Mesenteric fat pad (tissue), 1 donor: ENCODE measurements at places on chromosomes 7 and 10. TPM values are rescaled to one million over a fixed set of nuclear protein-coding genes. Genes with fewer than 3 reads are reported as not detected.

The SPDYE3 gene
- total RNA-seq = not detected

DNA sequence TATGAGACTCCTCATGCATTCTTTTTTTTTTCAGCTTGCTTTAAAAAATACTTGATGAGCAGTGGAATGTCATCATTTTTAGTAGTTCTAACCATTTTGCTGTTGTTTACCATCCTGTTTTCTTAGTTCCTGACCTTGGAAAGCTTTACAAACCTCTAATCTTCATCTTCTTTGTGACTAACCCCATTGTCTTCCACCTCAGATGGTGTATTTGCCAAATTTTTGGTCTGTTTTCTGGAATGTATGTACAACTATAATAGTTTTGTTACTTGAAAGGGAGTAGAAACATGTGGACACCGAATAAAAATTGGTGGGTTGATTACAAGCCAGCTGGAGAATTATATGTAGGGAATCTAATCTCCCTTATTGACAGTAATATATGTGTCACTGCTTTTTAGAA lies 172.7 kb downstream of the SND1 start:
- no peak for DNase-seq

DNA sequence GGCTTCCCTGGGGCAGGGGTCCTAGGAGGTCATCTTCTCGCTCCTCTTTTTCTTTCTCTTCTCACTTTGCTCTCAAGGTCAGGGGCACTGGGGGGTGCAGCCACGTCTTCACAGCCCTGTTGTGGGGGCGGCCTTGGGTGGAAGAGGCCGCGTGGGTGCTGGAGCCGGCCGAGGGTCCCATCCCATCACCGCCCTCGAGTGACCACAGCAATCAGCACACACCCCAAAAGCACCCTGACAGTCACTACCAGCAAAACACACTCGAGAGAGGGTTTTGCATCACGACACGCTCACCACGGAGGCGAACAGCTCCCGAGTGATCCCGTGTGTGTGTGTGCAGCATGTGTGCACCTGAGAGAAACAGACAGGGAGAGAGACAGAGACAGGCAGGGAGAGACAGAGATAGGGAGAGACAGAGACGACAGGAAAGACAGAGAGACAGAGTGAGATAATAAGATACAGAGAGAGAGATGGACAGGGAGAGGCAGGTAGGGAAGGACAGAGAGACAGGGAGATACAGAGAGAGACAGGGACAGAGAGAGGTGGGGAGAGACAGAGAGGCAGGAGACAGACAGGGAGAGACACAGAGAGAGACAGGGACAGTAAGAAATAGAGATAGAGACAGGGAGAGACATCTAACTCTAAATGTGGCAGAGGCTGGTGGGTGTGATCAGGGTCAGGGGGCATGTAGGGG lies 100.9 kb downstream of the WDR37 start:
- peak; percentile 41 for DNase-seq

GRCh38 chr7:36896418-36896817 lies 172.1 kb upstream of the AOAH start:
- DNase-seq = no peak

GRCh38 chr7:50088463-50089129 lies 4.5 kb downstream of the ZPBP start:
- DNase-seq = no peak

DNA sequence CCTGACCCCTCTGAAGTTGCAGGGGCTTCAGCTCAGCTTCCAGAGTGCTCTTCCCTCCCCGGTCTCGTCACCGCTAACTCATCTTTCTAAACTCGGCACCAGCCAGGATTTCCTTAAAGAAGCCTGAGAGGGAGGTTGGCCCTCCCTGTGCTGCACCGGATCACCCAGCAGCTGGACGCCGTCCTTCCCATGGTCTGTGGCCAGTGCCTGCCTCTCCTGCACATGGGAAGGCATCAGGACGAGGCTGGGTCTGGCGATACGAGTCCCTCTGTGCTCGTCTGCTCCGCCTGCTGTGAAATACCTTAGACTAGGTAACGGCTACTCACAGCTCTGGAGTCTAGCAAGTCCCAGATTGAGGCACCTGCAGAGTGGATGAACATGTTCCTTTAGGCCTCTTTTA lies 179.1 kb downstream of the ZMYND11 start:
- DNase-seq = no peak

- DNase-seq = peak; percentile 95
Measured at GRCh38 chr10:43420369-43421200, 11.6 kb upstream of the HNRNPF start.

GRCh38 chr10:51861731-51862130 lies 162.3 kb upstream of the CSTF2T start:
- DNase-seq = no peak

DNA sequence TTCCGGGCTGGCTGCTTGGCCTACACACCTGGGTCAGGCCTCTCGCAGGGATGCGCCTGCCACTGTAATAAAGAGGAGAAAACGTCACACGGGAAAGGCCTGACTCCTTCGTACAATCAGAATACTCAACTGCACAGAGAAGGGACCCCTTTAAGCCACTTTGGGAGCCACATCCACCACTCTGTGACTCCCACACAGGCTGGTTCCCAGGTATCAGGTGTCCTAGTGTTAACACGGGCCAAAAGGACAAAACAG lies 5.8 kb upstream of the ZNF736 start:
- no peak for DNase-seq

The FOXI2 gene
- total RNA-seq = not detected

The CYP2C8 gene
- 0.90 TPM for total RNA-seq

- no peak for DNase-seq
Measured at GRCh38 chr7:72754312-72754711, 73.7 kb downstream of the TYW1B start.

GRCh38 chr10:105615715-105616365 lies 974.8 kb downstream of the SORCS3 start:
- DNase-seq = no peak
